CD4-positive, alpha-beta T cell treated with Interleukin-4 for 1 hour (primary cell): ENCODE measurements at places on chromosomes 2 and 18.

GRCh38 chr2:200306931-200307723 is 634 bp downstream of the SPATS2L start:
- DNase-seq: no peak

GRCh38 chr2:50443868-50444630 is 587.9 kb downstream of the NRXN1 start:
- DNase-seq: no peak

GRCh38 chr2:186429104-186429503 is 57.0 kb upstream of the ZC3H15 start:
- no peak for DNase-seq

- DNase-seq: no peak
These were observed 56.4 kb upstream of the RBM44 start for GRCh38 chr2:237742191-237742590.

GRCh38 chr2:18896125-18896764 is 306.9 kb upstream of the NT5C1B start:
- DNase-seq: no peak

DNA sequence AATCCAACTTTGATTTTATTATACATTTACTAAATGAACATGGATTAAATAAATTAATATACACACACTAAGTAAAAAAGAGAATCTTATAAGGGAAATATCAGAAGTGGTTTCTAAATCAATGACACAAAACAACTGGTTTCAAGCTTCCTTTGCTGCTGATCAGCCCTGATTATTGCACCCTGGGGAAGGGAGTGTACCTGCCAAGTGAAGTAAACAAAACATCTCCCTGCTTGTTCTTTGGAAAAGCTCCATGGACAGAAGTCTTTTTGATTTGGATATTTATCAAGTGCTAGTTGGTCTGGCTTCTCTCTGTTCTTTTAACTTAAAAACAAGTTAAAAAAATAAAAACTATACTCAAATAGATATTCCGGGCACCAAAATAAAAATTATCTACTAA is 190.1 kb downstream of the PDE11A start:
- DNase-seq: no peak

DNA sequence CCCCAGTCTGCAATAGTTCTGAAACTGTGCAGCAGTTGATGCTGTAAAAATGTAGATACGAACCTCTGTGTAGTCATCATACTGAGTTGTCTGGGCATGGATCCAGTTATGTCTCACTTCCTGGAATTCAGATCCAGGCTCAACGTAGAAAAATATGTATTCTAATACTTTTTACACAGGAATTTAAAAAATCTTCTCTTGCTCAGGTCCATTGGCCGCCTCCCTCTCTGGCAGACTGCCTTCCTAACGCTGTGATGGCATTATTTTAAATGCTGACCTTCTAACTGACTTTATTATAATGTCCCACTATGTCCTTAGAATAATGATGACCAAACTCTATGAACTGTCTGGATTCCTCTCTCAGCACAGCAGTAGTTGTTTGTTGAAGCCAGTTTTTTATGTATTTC is 119.6 kb downstream of the FEZ2 start:
- no peak for DNase-seq
